ENCODE measurements at places on chromosomes 4 and X. TPM values are rescaled to one million over a fixed set of nuclear protein-coding genes. Genes with fewer than 3 reads are reported as not detected.

- DNase-seq: no peak
Measured at GRCh38 chr4:25727711-25728493, 72.3 kb downstream of the SLC34A2 start.

VAMP7 gene
- total RNA-seq: 24.7 TPM

DNA sequence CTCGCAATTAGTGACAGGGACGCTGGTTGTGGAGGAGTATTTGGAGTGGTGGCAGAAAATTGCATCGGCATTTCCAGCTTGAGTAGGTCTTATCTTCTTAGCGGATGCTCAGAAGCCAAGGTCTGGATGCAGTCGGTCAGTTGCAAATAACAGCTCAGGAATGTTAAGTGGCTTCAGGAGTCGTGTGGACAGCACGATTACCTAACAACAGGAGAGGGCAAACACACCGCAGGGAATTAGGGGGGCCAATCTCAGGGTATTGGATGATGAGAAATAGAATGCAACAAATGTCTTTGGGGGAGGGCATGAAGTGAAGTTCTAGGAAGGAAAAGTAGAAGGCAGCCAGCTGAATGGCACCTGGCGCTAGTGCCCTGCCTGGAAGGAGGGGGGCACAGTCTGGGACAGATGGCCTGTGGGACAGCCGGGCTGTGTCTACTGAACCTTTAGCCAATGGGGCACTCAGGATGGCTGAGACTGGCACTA is 11.8 kb downstream of the RASL11B start:
- peak; percentile 92 for DNase-seq

- peak; percentile 70 for DNase-seq
Measured at GRCh38 chr4:37389967-37390580, 145.5 kb downstream of the NWD2 start.

- DNase-seq: no peak
Measured at GRCh38 chr4:116055857-116056827, 942.7 kb upstream of the NDST4 start.

- peak; percentile 59 for DNase-seq
Measured at GRCh38 chr4:38670109-38670901, 6.3 kb downstream of the KLF3 start.

CLDN22 gene
- total RNA-seq: 0.14 TPM

KLB gene
- not detected for total RNA-seq

DNA sequence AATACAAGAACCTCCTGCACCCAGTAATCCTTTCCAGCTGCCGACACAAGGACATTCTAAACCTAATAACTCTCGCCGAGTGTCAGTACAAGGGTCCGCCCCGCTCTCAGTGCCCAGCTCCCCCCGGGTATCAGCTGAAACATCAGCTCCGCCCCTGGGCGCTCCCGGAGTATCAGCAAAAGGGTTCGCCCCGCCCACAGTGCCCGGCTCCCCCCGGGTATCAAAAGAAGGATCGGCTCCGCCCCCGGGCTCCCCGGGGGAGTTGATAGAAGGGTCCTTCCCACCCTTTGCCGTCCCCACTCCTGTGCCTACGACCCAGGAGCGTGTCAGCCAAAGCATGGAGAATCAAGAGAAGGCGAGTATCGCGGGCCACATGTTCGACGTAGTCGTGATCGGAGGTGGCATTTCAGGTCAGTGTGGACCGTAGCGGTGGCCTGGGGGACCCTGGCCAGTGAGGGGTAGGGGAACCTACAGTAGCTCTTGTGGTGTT is at the start of gene MAOA:
Gene MAOA (plus strand): TSS at position 295 of the 490 bp plus-strand sequence. CDS start 43 bp downstream, at position 338.
- peak; percentile 80 for DNase-seq

DNA sequence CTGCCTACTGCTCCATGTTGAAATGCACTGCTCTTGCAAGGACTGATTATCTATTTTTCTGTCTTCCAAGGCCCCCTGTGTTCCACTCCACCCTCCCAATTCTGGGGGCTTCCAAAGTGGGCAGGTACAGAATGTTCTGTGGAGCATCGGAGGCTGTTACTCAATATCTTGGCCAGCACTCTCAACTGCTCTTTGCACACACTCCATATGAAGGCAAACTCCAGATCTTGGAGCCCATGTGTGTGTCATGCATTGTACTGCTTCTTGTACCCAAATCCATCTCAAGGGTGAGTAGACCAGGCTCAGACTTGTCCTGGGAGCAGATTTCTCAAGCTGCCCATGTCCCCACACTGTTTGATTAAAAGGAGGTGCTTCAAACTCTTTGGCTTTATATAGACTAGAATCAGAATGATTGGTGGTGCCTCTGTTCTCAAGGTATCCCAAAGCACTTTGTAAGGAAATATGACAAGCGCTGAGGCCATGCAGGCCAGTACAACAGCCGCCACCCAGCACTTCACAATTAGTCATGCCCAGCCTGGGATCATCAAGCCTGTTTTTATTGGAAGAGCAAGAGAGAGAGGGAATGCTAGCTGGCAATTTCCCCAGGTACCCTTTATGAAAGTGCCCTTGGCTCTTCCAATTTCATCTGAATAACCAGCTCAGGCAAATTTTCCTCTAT is 44.3 kb downstream of the AR start:
- no peak for DNase-seq

GRCh38 chrX:120244395-120244734 is 6.2 kb upstream of the ZBTB33 start:
- DNase-seq: no peak

- DNase-seq: no peak
Measured at GRCh38 chr4:106708464-106708816, 327.7 kb downstream of the DKK2 start.
